Activated CD8-positive, alpha-beta T cell treated with anti-CD3 and anti-CD28 coated beads for 36 hours (primary cell): ENCODE measurements at places on chromosomes 7 and 10. TPM values are rescaled to one million over a fixed set of nuclear protein-coding genes. Genes with fewer than 3 reads are reported as not detected.

Gene CNPY1
- not detected for total RNA-seq

- peak; percentile 73 for DNase-seq
These were observed 76.4 kb downstream of the MAP3K8 start for GRCh38 chr10:30510184-30510931.

DNA sequence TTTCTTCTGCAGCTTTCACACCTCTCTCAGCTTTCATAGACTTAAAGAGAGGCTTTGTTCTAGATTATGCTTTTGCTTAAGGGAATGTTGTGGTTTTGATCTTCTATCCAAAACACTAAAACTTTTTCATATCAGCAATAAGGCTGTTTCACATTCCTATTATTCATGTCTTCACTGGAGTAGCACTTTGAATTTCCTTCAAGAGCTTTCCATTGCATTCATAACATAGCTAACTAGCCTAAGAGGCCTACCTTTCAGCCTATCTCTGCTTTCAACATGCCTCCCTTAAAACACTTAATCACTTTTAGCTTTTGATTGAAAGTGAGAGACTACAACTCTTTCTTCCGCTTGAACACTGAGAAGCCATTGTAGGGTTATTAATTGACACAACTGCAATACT is 1117.0 kb upstream of the PHF14 start:
- no peak for DNase-seq

Gene SLC13A1
- not detected for total RNA-seq

- no peak for DNase-seq
These were observed 120.9 kb downstream of the VIPR2 start for GRCh38 chr7:159023746-159024145.

DNA sequence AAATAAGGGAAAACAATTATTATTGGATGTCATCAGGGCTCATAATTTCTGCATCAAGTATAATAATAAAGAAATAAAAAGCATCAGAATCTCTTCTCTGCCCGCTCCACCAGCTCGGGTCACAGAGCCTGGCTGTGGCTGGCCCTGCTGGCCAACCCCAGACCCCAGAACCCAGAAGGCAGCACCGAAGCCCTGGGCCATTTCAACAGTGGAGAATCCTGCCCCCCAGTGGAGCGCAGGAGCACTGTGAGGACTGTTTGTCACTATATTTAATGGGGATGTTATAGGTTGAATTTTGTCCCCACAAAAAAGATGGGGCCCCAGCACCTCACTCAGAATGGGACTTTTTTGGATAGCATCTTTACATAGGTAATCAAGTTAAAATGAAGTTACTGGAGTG is 27.3 kb downstream of the DENND11 start:
- DNase-seq, result peak; percentile 31

Gene PLEKHS1
- not detected for total RNA-seq

GRCh38 chr10:43151371-43151770 is 13.1 kb downstream of the CSGALNACT2 start:
- no peak for DNase-seq

GRCh38 chr7:272631-273030 is 17.3 kb upstream of the FOXL3 start:
- DNase-seq, result no peak

Gene EBLN1
- total RNA-seq, result not detected

Gene SNCG
- total RNA-seq, result not detected

GRCh38 chr7:93378131-93378760 is 146.1 kb downstream of the VPS50 start:
- no peak for DNase-seq
